ENCODE measurements at places on chromosomes 12 and 14.

GRCh38 chr14:52936437-52936836 lies 14.4 kb downstream of the FERMT2 start:
- DNase-seq: no peak

- DNase-seq: no peak
These were observed 13.3 kb upstream of the C12orf75 start for GRCh38 chr12:105316931-105317852.

DNA sequence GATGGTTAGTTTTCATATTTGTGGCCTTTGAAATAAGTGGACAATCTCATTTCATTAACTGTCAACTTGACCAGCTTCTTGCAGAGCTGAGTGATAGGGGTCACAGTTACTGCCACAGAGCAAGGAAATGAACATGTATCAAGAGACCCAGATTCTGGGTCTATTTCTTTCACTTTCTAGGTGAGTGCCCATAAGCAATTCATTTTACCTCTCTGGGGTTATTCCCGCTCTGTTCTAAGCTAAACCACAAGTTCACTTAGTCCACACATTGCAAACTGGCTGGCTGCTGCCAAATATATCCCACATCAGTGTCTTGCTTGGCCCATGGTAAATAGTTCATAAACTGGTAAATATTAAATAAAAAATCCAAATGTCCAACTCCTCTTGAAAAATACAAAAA lies 29.9 kb downstream of the GPHB5 start:
- no peak for DNase-seq

DNA sequence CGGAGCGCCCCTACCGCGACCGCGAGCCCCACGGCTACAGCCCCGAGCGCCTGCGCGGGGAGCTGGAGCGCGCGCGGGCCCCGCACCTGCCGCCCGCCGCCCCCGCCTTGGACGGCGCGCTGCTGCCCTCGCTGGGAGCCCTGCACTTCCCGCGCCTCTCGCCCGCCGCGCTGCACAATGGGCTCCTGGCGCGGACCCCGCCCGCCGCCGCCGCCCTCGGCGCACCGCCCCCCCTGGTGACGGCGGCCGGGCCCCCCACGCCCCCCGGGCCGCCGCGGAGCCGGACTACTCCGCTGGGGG lies 27.0 kb downstream of the LRCOL1 start:
- DNase-seq: no peak

GRCh38 chr14:23877538-23878180 lies 75.9 kb upstream of the DHRS4 start:
- DNase-seq: no peak

GRCh38 chr14:48983351-48983888 lies 602.8 kb downstream of the RPS29 start:
- DNase-seq: no peak

- DNase-seq: no peak
These were observed 192.2 kb downstream of the TMTC3 start for GRCh38 chr12:88334271-88334670.

DNA sequence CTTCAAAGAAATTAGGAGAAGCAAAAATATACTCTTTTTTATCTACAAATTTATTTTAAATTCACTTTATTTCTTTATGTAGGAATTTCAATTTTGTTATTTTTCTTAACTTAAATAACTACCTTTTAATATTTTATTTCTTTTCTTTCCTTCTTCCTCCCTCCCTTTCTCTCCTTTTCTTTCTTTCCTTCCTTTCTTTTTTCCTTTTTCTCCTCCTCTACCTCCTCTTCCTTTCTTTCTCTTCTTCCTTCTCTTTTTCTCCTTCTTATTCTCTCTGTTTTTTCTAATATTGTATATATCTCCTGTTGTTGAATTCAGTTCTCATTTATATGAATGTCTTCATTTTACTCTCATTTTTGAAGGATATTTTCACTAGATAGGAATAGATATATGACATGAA lies 127.6 kb downstream of the MIPOL1 start:
- no peak for DNase-seq

- DNase-seq: no peak
These were observed 100.3 kb downstream of the LIN7A start for GRCh38 chr12:80837342-80837978.

GRCh38 chr14:60661721-60662120 lies 12.4 kb upstream of the SIX1 start:
- DNase-seq: no peak

GRCh38 chr14:22200977-22201605 lies 387.9 kb downstream of the DAD1 start:
- no peak for DNase-seq

GRCh38 chr12:113067987-113068935 lies 11.7 kb downstream of the DTX1 start:
- DNase-seq: peak; percentile 35

GRCh38 chr14:56280843-56281242 lies 162.6 kb downstream of the PELI2 start:
- DNase-seq: no peak

DNA sequence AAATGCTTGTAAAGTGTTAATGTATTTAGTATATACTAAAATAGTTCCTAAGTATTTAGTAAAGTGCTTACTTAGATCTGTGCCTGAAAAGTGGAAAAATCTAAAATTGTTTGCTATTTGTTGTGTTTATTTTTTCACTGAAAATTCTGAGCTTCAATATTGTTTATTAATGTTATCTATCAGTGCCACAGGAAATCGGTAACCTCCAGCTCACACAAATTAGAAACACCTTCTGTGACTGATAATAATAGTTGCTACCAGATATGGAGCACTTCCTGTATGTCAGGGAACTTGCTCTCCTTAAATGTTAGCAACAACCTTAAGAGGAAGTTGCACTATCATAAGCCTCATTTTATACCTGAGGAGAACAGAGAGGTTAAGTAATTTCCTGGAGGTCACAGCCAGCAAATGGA lies 723 bp upstream of the LRP10 start:
- no peak for DNase-seq

GRCh38 chr12:49012739-49013138 lies 5.8 kb downstream of the PRKAG1 start:
- DNase-seq: no peak

GRCh38 chr12:112992541-112993398 lies 14.5 kb downstream of the OAS2 start:
- DNase-seq: no peak

- DNase-seq: no peak
These were observed 34.9 kb downstream of the PDE3A start for GRCh38 chr12:20403230-20403629.

DNA sequence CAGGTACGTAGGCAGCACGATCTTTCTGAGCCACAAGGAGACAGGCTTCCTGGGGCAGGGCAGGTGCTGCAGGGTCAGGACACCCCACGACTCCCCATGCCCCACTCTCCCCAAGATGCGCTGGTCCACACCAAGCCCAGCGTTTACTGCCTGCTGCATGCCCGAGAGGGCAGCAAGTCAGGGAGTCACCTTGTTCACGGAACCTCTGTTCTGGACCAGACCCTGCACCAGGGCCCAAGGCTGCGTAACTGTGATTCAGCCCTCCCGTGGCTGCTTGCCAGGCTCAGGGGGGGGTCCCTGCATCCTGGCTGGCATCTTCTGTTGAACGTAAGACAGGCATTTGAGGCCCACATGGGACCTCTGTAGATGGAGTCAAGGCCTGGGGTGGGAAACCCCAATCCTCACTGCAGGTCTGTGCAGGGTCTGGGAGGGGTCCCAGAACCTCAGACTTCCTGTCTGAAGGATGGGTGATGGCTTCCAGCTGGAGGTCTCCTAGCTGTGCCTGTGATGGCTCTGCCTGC lies 228.6 kb upstream of the RTL1 start:
- no peak for DNase-seq

DNA sequence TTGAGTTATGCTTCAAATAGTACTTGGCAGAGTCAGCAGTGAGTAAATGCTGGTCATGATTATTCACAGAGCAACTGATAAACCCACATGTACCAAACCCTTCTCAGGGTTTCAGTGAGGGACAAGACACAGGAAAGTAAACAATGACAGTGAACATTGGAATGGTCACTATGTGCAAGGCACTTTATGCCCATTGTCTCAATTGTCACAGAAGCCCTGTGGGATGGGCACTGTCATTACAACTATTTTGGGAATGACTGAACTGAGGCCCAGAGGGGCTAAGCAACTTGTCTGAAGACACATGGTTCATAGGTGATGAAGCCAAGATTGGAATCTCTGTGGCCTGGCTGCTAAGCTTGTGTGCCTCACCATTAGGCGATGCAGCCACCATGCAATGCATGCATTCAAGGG lies 238.5 kb downstream of the RBM19 start:
- DNase-seq: no peak

DNA sequence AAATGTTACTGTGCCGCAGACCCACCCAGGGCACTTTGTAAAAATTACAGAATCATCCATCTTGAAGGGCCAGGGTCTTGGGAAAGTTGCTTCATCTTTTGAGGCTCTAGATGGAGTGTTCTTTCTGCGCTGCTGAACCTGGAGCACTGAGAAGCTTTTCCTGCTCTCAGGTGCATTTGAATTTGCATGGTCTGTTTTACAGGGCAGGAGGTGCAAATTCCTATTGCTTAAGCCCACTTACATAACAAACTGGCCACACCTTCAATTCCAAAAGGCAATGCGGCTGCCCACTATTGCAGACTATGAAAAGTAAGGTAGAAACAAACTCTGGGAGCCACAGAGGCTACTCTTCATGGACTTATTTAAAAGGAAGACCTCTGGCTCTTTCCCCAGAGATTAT lies 254.8 kb downstream of the CACNA1C start:
- DNase-seq: no peak

GRCh38 chr14:105616802-105617192 lies 90.4 kb downstream of the TMEM121 start:
- DNase-seq: peak; percentile 67

DNA sequence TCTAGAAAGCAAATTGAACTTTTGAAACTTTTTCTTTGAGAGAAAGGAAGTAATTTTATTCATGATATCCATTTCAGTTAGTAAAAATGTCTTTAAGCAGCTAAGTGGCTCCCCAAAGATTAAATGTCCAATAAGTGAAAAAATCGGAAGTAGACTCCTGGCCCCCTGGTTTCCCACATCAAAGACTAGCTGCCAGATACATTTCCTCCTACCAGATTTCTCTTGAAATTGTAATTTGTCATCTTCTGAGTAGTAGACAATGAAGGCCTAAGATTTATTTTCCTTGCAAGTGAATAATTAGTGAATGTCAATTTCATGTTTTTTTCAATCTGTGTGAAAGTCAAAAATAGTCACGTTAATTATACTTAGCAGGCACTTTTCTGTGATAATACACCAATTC lies 321.9 kb downstream of the SYT1 start:
- DNase-seq: no peak

DNA sequence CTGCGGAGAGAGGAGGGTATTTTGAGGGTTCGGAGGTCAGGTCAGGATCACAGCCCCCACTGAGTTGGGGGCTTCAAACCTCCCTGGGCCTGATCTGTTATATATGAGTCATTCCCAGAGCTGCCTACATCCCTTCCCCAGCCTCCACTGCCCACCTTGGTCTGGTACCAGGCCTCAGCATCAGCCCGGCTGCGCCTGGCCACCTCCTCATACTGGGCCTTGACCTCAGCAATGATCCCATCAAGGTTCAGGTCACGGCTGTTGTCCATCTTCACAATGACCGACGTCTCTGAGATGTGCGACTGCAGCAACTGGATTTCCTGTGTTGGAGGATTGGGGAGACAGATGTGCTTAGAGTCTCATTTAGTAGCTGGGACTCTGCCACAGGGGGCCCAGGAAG lies 4.2 kb downstream of the KRT84 start:
- peak; percentile 28 for DNase-seq

DNA sequence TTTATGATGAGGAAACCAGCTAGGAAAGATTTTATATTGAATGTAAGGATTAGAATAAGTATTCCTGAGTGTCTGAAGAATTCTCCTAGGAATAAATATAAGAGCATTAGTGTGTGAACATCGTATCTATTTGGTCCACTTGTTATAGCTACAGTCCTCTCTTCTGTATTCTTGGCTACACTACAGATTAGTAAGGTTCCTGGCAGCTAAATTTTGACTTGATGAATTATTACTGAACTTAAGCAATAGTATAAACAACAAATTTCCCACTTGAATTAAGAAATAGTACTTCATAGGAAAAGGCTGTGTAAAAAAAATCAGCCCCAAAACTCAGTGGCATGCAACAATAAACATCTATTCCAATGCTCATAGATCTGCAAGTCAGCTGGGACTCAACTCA lies 138.4 kb upstream of the G2E3 start:
- no peak for DNase-seq
